Metanephros (tissue), 2 donors: ENCODE measurements at places on chromosomes 1 and 21. TPM values are rescaled to one million over a fixed set of nuclear protein-coding genes. Genes with fewer than 3 reads are reported as not detected.

The AADACL3 gene
- not detected for total RNA-seq

The SLAMF8 gene
- 0.88 TPM for total RNA-seq

The SMCP gene
- total RNA-seq, result not detected

The ADSS2 gene
- total RNA-seq, result 33.9 TPM

The FCRL1 gene
- 2.2 TPM for total RNA-seq

The PADI3 gene
- total RNA-seq, result 0.18 TPM

The HES5 gene
- total RNA-seq, result 4.1 TPM

The FAM167B gene
- total RNA-seq, result 13.7 TPM

The PTPN22 gene
- total RNA-seq, result 1.5 TPM

The KRTAP12-2 gene
- not detected for total RNA-seq

The SPATA45 gene
- total RNA-seq, result 0.47 TPM

The CENPL gene
- 9.8 TPM for total RNA-seq

The DIO1 gene
- 8.6 TPM for total RNA-seq

The HNRNPCL2 gene
- total RNA-seq, result not detected

The PPP1R8 gene
- 35.6 TPM for total RNA-seq

The KMO gene
- 7.8 TPM for total RNA-seq

The ECM1 gene
- total RNA-seq, result 5.4 TPM

The PPOX gene
- 26.1 TPM for total RNA-seq

The CDK18 gene
- 22.9 TPM for total RNA-seq

The RAB3B gene
- 3.7 TPM for total RNA-seq

The UTS2 gene
- not detected for total RNA-seq

The SLFNL1 gene
- 1.2 TPM for total RNA-seq

The POMGNT1 gene
- 48.1 TPM for total RNA-seq

The PDPN gene
- 9.1 TPM for total RNA-seq

The ANP32E gene
- total RNA-seq, result 34.7 TPM

The RGS13 gene
- total RNA-seq, result not detected

The PLPPR4 gene
- total RNA-seq, result 2.2 TPM

The S100A6 gene
- total RNA-seq, result 221 TPM

The OR2T11 gene
- 0.06 TPM for total RNA-seq

The UBE2U gene
- total RNA-seq, result not detected

The NCF2 gene
- total RNA-seq, result 13.4 TPM

The CRYAA gene
- total RNA-seq, result not detected

The S100A9 gene
- total RNA-seq, result 258 TPM

The HSPG2 gene
- 313 TPM for total RNA-seq

The CCDC181 gene
- total RNA-seq, result 1.5 TPM

The RBBP5 gene
- 16.0 TPM for total RNA-seq

The S100A1 gene
- 5.3 TPM for total RNA-seq

The CD101 gene
- total RNA-seq, result 2.4 TPM

The ASAP3 gene
- 40.1 TPM for total RNA-seq

The ZC3H11A gene
- 102 TPM for total RNA-seq

The KRTAP19-6 gene
- total RNA-seq, result not detected

The OR2L13 gene
- total RNA-seq, result not detected

The LMOD1 gene
- 12.6 TPM for total RNA-seq

The IL23R gene
- 0.06 TPM for total RNA-seq

The PGLYRP3 gene
- total RNA-seq, result not detected

The NBPF6 gene
- total RNA-seq, result not detected

The SLAMF9 gene
- total RNA-seq, result not detected

The SIK1 gene
- total RNA-seq, result 22.8 TPM

The S100PBP gene
- 33.9 TPM for total RNA-seq

The MYOG gene
- 32.3 TPM for total RNA-seq

The PTCH2 gene
- 4.0 TPM for total RNA-seq

The NEGR1 gene
- total RNA-seq, result 4.1 TPM

The NR0B2 gene
- total RNA-seq, result 16.1 TPM

The HPDL gene
- 5.8 TPM for total RNA-seq

The COP1 gene
- 69.8 TPM for total RNA-seq

The CAMK1G gene
- 2.7 TPM for total RNA-seq

The RPL11 gene
- 893 TPM for total RNA-seq
